Activated CD8-positive, alpha-beta T cell treated with anti-CD3 and anti-CD28 coated beads, Interleukin-2, amount 10 ng/mL, durations not matched to agents 7 days and 5 days (primary cell): ENCODE measurements at places on chromosomes 1 and 21. TPM values are rescaled to one million over a fixed set of nuclear protein-coding genes. Genes with fewer than 3 reads are reported as not detected.
A peak's percentile ranks its signal among the peaks of the same experiment; 100 is the strongest.

The SERPINC1 gene
- total RNA-seq, result not detected

The SH2D2A gene
- total RNA-seq, result 86.7 TPM

DNA sequence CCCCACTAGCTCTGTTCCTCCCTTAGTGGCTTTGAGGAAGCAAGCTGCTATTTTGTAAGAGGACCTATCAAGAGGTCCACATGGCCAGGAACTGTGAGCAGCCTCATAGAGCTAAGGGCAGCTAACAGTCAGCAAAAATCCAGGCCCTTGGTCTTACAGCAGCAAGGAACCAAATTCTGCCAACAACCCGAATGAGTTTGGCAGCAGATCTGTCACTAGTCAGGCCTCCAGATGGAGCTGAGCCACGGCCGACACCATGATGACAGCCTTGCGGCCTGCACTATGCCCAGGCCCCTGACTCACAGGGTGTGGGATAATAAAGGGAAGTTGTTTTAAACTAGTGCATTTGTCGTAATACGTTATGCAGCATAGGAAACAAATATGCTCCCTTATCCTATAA is 28.0 kb upstream of the H3-3A start:
- no peaks in the 10 kb centered on the region for H3K36me3 ChIP-seq
- no peak for DNase-seq
- no peaks in the 10 kb centered on the region for H3K4me1 ChIP-seq
- H3K27ac ChIP-seq, result no peak overlapping the region
- no peaks in the 10 kb centered on the region for H3K27me3 ChIP-seq
- H3K4me3 ChIP-seq, result no peak overlapping the region

- H3K27ac ChIP-seq, result no peak overlapping the region
- H3K36me3 ChIP-seq, result no peaks in the 10 kb centered on the region
- H3K4me3 ChIP-seq, result no peak overlapping the region
- peaks cover 13% of the 10 kb centered on the region for H3K27me3 ChIP-seq
- peaks cover 8% of the 10 kb centered on the region for H3K4me1 ChIP-seq
Measured at GRCh38 chr1:245200146-245200545, 45.4 kb downstream of the KIF26B start.

GRCh38 chr1:209249280-209249670 is 334.2 kb upstream of the CAMK1G start:
- H3K36me3 ChIP-seq, result no peaks in the 10 kb centered on the region
- no peak for DNase-seq
- no peaks in the 10 kb centered on the region for H3K27me3 ChIP-seq
- H3K4me1 ChIP-seq, result no peaks in the 10 kb centered on the region

DNA sequence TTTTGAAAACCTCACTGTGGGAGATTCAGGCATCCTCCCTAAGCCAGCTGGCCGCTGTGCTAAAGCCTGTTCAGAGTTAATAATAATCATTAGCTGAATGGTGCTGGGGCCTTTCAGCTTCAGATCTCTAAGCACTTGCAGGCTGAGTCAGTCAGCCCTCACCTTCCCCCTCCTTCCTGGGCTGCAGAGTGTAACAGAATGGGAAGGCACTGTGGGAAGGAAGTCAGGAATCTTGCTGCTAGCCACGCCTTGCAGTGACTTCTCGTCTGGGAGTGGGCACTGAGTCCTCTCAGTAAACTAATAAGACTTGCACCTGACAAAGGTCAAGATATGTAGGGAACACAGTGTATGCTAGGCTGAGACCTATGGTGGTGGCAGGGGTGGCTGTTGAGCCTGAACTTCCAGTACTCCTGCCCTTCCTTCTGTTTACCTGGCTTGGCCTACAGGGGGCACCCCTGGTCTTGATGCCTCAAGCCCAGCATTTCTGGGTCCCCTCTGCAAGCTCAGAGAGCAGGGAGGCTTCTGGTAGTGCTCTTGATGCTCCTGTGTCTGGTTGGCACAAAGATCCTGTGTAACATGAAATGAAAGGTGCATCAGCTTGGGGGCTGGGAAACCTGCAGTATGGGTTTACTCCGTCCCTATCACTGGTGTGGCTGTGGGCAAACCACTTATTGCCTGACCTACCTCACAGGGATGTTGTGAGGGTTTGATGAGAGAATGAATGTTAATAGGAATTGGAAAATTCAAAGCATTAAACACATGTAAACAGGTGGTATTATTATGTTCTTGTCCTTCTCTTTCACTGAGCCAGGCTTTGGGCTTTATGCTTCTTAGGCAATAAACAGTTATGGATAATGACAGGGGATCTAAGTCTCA is 6.0 kb downstream of the CYB561D1 start:
- peak; percentile 75 for DNase-seq
- peaks cover 90% of the 10 kb centered on the region for H3K4me1 ChIP-seq
- peak overlapping the region; percentile 2 for H3K4me3 ChIP-seq
- H3K36me3 ChIP-seq, result peaks cover 57% of the 10 kb centered on the region
- H3K27ac ChIP-seq, result peak overlapping the region; percentile 88
- H3K27me3 ChIP-seq, result no peaks in the 10 kb centered on the region
